ENCODE measurements at places on chromosomes 12 and 14.
A peak's percentile ranks its signal among the peaks of the same experiment; 100 is the strongest.

DNA sequence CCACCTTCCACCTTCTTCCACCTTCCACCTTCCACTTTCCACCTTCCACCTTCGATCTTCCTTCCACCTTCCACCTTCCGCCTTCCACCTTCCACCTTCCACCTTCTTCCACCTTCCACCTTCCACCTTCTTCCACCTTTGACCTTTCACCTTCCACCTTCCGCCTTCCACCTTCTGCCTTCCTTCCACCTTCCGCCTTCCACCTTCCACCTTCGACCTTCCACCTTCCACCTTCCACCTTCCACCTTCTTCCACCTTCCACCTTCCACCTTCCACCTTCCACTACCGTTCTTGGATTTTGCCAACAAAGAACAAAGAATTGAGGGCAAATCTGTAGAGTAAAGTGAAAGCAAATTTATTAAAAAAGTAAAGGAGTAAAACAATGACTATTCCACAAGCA is 53.2 kb downstream of the B4GALNT3 start:
- DNase-seq = no peak

GRCh38 chr12:89453121-89453978 is 71.2 kb downstream of the GALNT4 start:
- no peak for DNase-seq

GRCh38 chr12:96571101-96571862 is 81.9 kb downstream of the CFAP54 start:
- no peak for DNase-seq

DNA sequence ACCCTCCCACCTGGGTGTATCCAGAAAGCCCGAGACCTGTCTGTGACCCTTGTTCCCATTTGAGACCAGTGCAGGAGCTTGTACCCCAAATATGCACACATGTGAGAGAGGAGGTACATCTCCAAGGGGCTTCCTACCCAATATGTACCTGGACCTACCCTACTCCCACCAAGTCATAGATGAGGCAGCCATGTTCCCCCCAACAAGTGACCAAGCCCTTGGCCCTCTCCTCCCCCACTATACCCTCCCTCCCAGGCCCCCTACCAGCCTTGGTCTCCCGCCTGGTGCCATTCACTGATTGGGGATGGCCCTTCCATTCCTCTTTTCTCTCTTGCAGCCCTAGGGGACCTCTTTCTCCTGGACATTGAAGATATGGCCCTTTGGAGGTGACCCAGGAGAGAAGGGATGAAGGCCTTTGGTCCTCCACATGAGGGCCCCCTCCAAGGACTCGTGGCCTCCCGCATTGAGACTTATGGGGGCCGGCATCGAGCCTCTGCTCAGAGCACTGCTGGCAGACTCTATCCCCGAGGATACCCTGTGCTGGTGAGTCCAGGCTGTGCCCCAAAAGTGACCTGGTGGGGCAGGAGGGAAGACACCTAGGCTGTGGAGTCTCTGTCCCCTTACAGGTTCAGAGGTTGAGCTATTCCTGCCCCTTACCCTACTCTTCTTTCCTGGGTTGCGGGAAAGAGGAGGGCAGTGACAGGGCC is 1.5 kb downstream of the PLEKHG6 start:
- DNase-seq = no peak

- DNase-seq = no peak
These were observed 25.8 kb upstream of the C12orf76 start for GRCh38 chr12:110074089-110074488.

DNA sequence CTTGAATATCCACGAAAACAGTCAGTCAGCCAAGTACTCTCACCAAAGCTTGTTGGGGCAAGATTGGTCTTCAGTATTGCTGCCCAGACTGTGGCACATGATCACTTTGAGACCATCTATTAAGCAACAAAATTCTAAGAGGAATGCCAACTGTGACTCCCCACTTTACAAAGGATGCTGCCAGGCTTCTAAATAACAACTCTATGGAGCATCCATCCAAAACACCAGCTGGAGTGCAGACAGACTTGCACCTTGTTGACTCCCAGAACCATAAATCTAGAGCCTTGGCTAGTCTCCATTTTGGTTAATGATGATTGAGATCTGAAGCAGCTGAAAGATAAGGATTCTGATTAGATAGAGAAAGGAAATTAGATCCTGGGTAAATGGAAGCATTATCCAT is 132.8 kb downstream of the DIO2 start:
- DNase-seq = no peak

- no peak for DNase-seq
These were observed 23.8 kb upstream of the SMCO2 start for GRCh38 chr12:27422697-27423096.

GRCh38 chr14:73795974-73796373 is 55.7 kb upstream of the PTGR2 start:
- DNase-seq = peak; percentile 43

- no peak for DNase-seq
These were observed 1.9 kb downstream of the FAM186A start for GRCh38 chr12:50394469-50395029.

DNA sequence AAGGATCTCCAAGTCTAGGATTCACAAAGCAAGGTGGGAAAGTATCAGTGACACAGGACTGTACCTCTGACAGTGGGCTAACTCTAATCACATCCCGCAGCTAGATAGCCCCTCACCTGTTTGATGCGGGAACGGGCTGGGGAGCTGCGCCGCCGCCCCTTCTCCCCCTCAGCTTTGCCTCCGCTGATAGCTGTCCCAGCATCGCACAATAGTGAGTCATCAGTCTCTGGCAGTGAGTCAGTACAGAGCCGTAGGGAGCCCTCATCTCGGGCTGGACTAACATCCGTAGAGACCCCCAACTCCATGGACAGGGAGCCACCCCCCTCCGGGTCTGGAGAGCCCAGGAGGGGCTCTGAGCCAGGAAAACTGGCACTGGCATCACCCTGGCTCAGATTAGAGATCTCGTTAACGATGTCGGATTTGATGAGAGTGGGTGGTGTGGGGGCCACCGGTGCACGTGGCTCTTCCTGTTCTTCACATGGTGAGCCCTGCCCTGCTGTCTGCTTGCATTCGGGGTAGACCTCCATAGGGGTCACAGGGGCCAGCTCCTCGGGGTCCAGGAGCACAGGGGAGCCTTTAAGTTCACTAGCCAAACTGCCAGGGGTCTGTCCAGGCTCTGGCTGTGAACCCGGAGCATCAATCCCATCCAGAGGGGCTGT is 10.9 kb downstream of the KMT2D start:
- DNase-seq = no peak

GRCh38 chr14:104766863-104767633 is 14.1 kb downstream of the SIVA1 start:
- peak; percentile 40 for DNase-seq

DNA sequence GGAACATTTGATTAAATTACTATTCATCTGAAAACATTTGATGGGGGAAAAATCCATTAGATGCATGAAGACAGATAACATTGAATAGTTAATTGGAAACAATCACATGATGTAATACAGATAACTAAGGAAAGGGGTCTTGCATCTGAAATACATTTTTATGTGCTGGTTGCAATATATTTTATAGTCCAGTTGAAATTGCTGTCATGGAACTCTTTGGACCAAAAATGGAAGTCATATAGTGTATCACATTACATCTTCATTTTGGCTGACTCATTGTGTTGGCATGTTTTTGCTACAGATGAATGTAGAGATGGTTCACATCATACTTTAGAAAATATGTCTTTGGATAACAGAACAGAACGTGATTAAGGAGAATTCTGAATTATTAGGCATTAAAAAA is 43.0 kb upstream of the GNPNAT1 start:
- DNase-seq = no peak

GRCh38 chr14:73142216-73142615 is 5.9 kb downstream of the PSEN1 start:
- no peak for DNase-seq

- no peak for DNase-seq
These were observed 142.0 kb downstream of the KTN1 start for GRCh38 chr14:55722054-55722453.

- DNase-seq = no peak
These were observed 156.8 kb upstream of the PDE3A start for GRCh38 chr12:20211541-20211940.

DNA sequence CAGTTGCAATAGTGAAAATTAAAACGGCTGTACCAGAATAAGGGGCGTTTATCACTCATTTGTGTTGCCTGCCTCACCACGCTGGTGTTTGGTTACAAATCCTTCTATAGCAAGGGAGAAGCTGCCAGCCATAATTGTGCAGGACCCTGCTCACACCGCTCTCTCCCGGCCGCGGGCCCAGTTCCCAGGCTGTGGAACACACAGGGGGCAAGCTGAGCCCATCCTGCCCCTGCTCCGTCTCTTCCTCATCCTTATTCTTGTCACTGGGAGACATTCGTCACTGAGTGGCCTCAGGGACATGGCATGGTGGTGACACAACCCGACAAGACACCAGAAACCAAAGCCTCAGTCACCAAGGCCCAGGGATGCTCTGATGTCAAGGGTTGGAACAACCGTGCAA is 116.3 kb upstream of the FKBP4 start:
- no peak for DNase-seq

- no peak for DNase-seq
These were observed 15.7 kb downstream of the CHPT1 start for GRCh38 chr12:101713059-101713682.

- no peak for DNase-seq
These were observed 280.3 kb upstream of the AMIGO2 start for GRCh38 chr12:47360093-47360480.

- peak; percentile 46 for DNase-seq
These were observed 35.4 kb downstream of the MEG3 start for GRCh38 chr14:100861188-100861936.

DNA sequence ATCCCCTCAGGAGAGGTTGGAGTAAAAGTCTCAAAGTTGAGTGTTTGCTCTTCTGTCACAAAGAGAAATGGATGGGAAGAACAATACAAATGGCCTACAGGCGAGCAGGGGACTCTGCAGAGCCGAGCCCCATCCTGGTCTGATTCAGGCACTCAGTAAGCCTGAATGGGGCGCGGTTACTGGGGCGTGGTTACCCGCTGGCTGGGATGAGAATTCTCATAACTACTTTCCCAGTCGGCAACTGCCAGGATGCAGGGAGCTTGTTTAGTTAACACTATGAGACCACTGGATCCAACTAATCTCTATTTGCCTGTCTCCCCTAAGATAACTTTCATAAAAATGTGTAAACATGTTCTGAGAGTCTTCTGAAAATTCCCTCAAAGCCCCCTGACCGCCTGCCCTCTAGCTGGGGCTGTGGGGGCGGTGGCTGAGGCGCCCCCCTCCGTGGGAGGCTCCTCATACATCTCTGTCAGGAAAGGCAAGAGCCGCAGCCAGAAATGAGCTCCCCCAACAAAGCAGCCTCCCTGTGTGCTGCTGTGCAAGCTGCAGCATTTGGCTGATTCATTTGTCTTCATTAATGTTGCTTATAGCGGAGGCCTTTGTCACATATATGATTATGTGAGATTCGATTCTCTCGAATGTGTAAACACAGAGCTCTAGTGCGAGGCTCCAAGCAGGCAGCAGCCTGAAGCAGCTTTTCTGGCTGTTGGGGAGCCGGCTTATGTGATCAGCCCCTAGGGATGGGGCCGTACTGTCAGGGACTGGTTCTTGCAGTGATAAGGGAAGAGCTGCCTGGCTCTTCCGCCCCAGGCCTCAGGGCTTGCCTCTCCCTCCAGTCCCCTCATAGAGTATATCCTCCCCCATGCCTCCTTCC is 126.1 kb upstream of the ARHGAP5 start:
- no peak for DNase-seq

GRCh38 chr12:120490833-120491512 is 4.9 kb upstream of the DYNLL1 start:
- DNase-seq = peak; percentile 39

DNA sequence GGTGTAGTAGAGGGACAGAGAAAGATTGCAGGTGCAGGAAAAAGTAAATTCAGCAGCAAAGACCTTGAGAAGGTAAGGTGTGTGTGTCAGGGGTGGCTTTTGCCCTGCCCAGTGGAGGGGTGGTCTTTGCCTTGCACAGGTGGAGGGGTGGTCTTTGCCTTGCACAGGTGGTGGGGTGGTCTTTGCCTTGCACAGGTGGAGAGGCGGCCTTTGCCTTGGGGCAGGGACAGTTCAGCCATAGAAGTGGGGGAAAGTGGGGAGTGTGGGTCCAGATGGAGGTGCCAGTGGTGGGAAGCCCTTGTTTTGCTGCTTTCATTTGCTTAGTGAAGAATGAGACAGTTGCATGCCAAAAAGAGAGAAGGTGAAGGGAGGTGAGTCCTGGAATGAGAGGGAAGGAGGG is 65.7 kb downstream of the PRMT8 start:
- DNase-seq = no peak

- no peak for DNase-seq
These were observed 37.9 kb upstream of the PPM1A start for GRCh38 chr14:60211153-60211552.

DNA sequence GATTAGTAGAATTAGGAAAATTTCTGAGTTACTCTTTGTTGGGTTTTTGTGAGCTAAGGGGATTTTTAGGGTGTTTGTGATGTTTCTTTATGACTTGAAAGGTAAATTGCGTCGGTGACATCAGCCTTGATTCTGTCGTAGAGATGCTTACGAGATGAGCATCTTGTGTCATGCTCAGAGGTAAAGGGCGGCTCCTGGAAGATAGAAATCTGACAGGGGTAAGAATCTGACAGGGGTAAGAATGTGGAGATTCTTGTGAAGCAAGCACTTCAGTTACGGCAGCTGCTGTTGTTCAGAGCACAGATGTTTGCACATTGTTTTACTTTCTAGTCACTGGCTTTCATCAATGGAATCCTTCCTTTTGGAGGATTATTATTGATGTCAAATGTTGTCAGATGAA is 22.5 kb downstream of the EML1 start:
- no peak for DNase-seq

DNA sequence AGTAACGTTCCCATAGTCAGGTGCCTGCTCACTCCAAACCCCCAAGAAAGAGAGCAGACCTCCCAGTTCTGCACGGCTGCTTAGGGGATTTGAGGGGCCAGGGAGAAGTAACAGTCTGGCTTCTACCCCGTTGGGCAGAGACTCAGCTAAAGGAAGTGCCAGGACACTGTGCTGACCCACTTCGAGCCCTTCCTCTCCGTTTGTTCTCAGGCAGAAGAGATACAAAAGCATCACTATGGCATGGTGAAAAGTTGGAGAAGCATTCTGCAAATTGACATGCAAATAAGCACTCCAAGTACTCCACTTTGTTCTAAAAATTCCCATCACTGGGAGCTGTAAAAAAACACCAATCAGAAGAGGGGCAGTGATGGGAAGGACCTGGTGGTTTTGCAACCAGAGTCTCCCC is 239.1 kb downstream of the EGLN3 start:
- DNase-seq = no peak

DNA sequence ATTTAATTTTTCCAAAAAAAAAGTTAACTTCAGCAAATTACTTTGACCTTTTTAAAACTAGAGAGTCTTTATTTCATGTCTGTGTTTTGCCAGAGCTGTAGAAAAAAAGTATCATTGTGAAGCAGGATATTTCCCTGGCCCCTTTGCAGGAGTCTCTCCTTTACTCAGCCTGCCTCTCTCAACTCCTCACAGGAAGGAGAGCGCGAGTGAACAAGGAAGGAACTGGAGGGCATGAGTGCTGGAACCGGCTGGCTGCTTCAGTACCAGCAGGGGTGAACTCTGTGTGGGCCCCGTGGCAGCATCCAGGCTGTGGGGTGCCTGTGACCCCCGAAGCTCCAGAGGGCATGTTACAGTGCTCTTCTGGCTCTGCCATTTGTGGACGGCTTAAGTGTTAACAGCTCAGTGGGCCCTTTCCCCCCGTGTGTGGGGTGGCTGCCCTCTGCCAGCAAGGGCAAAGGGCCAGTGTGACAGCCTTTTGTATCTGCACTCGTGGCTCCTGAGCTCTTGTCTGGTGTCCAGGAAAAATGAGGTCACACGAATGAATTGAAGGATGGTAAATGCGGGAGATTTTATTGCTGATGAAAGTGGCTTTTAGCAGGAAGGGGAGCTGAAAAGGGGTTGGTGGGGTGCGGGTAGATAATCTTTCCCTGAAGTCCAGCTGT is 76.6 kb upstream of the KCNH3 start:
- DNase-seq = no peak

- DNase-seq = no peak
These were observed 73.2 kb downstream of the KIF21A start for GRCh38 chr12:39369756-39370155.
